ENCODE measurements at places on chromosomes 6 and 20. TPM values are rescaled to one million over a fixed set of nuclear protein-coding genes. Genes with fewer than 3 reads are reported as not detected.

The LHFPL5 gene
- not detected for polyA plus RNA-seq

The RBM24 gene
- polyA plus RNA-seq: 313 TPM

The SLC17A2 gene
- polyA plus RNA-seq: not detected

The ANKRD66 gene
- 0.61 TPM for polyA plus RNA-seq

The RIN2 gene
- 21.0 TPM for polyA plus RNA-seq

The GHRH gene
- not detected for polyA plus RNA-seq

The PCED1A gene
- not detected for polyA plus RNA-seq

The FBXO5 gene
- 12.7 TPM for polyA plus RNA-seq

The SAMD10 gene
- 2.3 TPM for polyA plus RNA-seq

The C20orf141 gene
- polyA plus RNA-seq: not detected

The CCM2L gene
- 4.8 TPM for polyA plus RNA-seq

The MGME1 gene
- 17.8 TPM for polyA plus RNA-seq

The VGLL2 gene
- 144 TPM for polyA plus RNA-seq

The CRISP2 gene
- polyA plus RNA-seq: not detected

The PTCHD4 gene
- polyA plus RNA-seq: 3.6 TPM

The CALHM4 gene
- polyA plus RNA-seq: not detected

The SRSF12 gene
- not detected for polyA plus RNA-seq

The EBF4 gene
- polyA plus RNA-seq: not detected

The TENT5A gene
- polyA plus RNA-seq: 10.1 TPM

The PRPH2 gene
- polyA plus RNA-seq: 6.0 TPM

The PI3 gene
- polyA plus RNA-seq: not detected

The SYNGAP1 gene
- polyA plus RNA-seq: 12.1 TPM

The CUL7 gene
- 24.3 TPM for polyA plus RNA-seq

The PTK7 gene
- not detected for polyA plus RNA-seq

The IPCEF1 gene
- polyA plus RNA-seq: 2.2 TPM

The EYS gene
- 0.42 TPM for polyA plus RNA-seq

The GGTLC1 gene
- not detected for polyA plus RNA-seq

The HM13 gene
- polyA plus RNA-seq: 64.5 TPM

The SLC17A5 gene
- polyA plus RNA-seq: 15.2 TPM

The CASS4 gene
- polyA plus RNA-seq: not detected

The SAYSD1 gene
- 11.6 TPM for polyA plus RNA-seq

The ZC3H12D gene
- polyA plus RNA-seq: not detected

The RIOK1 gene
- polyA plus RNA-seq: 28.8 TPM

The PRR18 gene
- polyA plus RNA-seq: 0.26 TPM

The CLPSL1 gene
- polyA plus RNA-seq: not detected

The CLVS2 gene
- polyA plus RNA-seq: 0.46 TPM

The SLC13A3 gene
- 4.1 TPM for polyA plus RNA-seq

The GPX5 gene
- not detected for polyA plus RNA-seq

The ANGPT4 gene
- polyA plus RNA-seq: 0.11 TPM

The TREML2 gene
- 0.58 TPM for polyA plus RNA-seq

The PHF1 gene
- polyA plus RNA-seq: 44.1 TPM

The TMEM244 gene
- polyA plus RNA-seq: not detected

The FERMT1 gene
- polyA plus RNA-seq: 0.53 TPM

The CEP85L gene
- polyA plus RNA-seq: 25.4 TPM

The COL9A3 gene
- polyA plus RNA-seq: 11.0 TPM

The CD83 gene
- 11.6 TPM for polyA plus RNA-seq

The GTSF1L gene
- polyA plus RNA-seq: not detected

The FUCA2 gene
- 27.8 TPM for polyA plus RNA-seq

All from muscle of arm (tissue), 14 donors.